HFFc6 (cell line): ENCODE measurements at places on chromosomes 1 and 21. TPM values are rescaled to one million over a fixed set of nuclear protein-coding genes. Genes with fewer than 3 reads are reported as not detected.

DNA sequence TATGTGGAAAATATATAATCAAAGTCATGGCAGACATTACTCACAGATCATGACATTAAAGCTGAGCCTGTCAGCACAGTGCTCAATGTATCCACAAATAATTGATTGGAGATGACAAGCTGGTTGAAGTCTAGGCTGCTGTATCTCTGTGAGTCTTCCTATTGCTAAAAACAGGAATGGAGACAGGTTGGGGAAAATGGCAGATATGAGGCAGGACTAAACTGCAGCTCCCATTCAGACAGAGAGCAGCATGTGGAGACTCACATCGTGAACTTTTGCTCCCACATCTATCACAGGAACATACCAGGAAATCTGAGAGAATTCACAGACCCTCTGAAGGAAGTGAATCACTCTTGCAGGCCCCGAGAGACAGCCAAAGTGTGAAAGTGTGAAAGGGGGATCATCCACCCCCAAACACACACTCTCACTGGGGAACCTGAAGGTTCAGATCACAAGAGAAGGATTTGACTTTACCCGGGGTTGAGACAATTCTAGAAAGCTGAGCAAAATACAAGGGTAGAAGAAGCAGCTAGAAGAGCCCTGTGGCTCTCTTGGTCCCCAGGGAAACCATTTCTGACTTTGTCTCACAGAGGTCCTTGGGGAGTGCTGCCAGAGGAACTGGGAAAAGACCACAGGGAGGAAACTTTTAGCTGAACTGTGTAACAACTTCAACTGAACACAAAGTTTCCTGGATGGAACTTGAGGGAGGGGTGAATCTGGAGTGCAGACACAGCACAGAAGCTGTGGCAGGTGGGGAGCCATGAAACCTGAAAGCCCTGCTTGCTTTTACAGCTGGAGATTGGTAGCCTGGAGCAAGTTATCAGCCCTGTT lies 173.4 kb downstream of the S1PR1 start:
- no peak for DNase-seq

- DNase-seq = no peak
These were observed 126.2 kb upstream of the DAB1 start for GRCh38 chr1:57550092-57550491.

- no peak for DNase-seq
These were observed 68.7 kb downstream of the KCNN3 start for GRCh38 chr1:154801234-154802011.

Gene HORMAD1
- not detected in 3 replicates for total RNA-seq
